ENCODE measurements at places on chromosomes 3 and 15.

- H3K4me3 ChIP-seq = peak overlapping the region; percentile 96
- peaks cover 12% of the 10 kb centered on the region for H3K27me3 ChIP-seq
- peak overlapping the region; percentile 97 for H3K27ac ChIP-seq
- H3K4me1 ChIP-seq = peaks cover 37% of the 10 kb centered on the region
- H3K36me3 ChIP-seq = no peaks in the 10 kb centered on the region
- DNase-seq = peak; percentile 41
Observed at GRCh38 chr15:51621936-51622603, 501 bp downstream of the DMXL2 start.

GRCh38 chr3:77362936-77363335 is 323.0 kb downstream of the ROBO2 start:
- H3K36me3 ChIP-seq = peaks cover 4% of the 10 kb centered on the region
- no peak overlapping the region for H3K4me3 ChIP-seq
- H3K27me3 ChIP-seq = no peaks in the 10 kb centered on the region

GRCh38 chr3:43319376-43319775 is 33.0 kb downstream of the SNRK start:
- H3K27ac ChIP-seq = no peak overlapping the region
- peaks cover 13% of the 10 kb centered on the region for H3K4me1 ChIP-seq
- H3K27me3 ChIP-seq = no peaks in the 10 kb centered on the region
- no peak overlapping the region for H3K4me3 ChIP-seq

- H3K27me3 ChIP-seq = peaks cover 37% of the 10 kb centered on the region
- H3K36me3 ChIP-seq = no peaks in the 10 kb centered on the region
- H3K4me1 ChIP-seq = peaks cover 26% of the 10 kb centered on the region
- no peak overlapping the region for H3K27ac ChIP-seq
- H3K4me3 ChIP-seq = peak overlapping the region; percentile 71
Observed at GRCh38 chr3:53843195-53844177, 2.7 kb downstream of the CHDH start.

GRCh38 chr3:32903953-32904352 is 47.5 kb upstream of the CCR4 start:
- no peak overlapping the region for H3K27ac ChIP-seq
- peaks cover 14% of the 10 kb centered on the region for H3K4me1 ChIP-seq
- no peak for DNase-seq
- H3K4me3 ChIP-seq = peak overlapping the region; percentile 75
- H3K36me3 ChIP-seq = peaks cover 11% of the 10 kb centered on the region

- peaks cover 7% of the 10 kb centered on the region for H3K36me3 ChIP-seq
- H3K27ac ChIP-seq = peak overlapping the region; percentile 100
- H3K4me3 ChIP-seq = peak overlapping the region; percentile 99
- peaks cover 46% of the 10 kb centered on the region for H3K4me1 ChIP-seq
Observed at GRCh38 chr3:38454884-38455638, 1.4 kb downstream of the ACVR2B start.

- H3K27me3 ChIP-seq = no peaks in the 10 kb centered on the region
- H3K27ac ChIP-seq = no peak overlapping the region
Observed at GRCh38 chr3:165181556-165181955, 14.6 kb downstream of the SLITRK3 start.

DNA sequence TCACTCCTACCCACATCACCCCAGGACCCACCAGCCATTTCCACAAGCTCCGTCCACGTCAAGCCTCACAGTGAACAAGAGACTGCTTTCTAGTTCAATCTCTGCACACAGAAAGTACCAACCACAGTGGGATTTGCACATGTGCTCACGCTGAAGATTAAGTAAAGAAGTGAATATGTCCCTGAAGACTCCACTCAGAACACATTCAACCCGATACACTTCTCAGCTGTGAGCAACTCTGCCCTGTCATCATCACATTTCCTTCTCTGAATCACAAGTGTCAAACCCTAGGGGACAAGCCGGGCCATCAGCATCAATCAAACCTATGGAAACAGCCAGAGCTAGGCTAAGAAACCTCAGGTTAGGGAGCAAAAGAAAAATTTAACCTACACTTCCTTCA is 1.9 kb downstream of the STIMATE start:
- no peaks in the 10 kb centered on the region for H3K27me3 ChIP-seq
- H3K4me1 ChIP-seq = peaks cover 18% of the 10 kb centered on the region
- H3K36me3 ChIP-seq = no peaks in the 10 kb centered on the region
- no peak overlapping the region for H3K27ac ChIP-seq
- DNase-seq = no peak
- peak overlapping the region; percentile 91 for H3K4me3 ChIP-seq

DNA sequence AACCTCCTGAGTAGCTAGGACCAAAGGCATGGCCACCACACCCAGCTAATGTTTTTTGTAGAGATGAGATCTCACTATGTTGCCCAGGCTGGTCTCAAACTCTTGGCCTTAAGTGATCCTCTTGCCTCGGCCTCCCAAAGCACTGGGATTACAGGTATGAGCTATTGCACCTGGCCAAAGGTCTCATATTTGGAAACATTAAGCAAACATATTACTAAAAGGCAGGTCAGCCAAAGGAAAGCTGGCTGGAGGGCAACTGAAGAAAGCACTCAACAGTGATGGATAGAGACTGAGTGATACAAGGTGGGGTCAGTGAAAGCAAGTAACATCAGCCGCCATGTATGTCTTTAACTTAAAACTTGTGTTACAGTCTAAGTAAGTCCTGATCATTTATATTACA is 57.5 kb downstream of the TBC1D2B start:
- H3K4me3 ChIP-seq = no peak overlapping the region
- no peaks in the 10 kb centered on the region for H3K27me3 ChIP-seq
- H3K4me1 ChIP-seq = no peaks in the 10 kb centered on the region
- no peak for DNase-seq
- H3K27ac ChIP-seq = no peak overlapping the region
- H3K36me3 ChIP-seq = no peaks in the 10 kb centered on the region

DNA sequence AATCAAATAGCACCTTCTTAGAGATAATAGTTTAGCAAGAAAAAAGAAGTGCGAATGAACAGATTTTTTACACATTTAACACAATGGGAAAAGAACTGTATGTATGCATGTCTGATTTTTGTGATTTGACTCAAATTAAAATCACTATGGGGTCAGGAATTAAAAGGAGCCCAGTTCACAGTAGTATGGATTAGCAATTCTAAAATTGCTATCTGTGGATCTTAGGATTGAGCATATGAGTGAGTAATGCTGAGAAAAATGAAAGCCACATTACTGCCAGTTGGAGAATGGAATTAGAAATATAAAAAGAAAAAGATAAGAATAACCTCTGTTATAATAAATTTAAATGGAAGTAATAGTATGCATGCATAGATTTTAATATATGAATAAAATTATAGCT is 386.8 kb upstream of the PLSCR5 start:
- no peak overlapping the region for H3K4me3 ChIP-seq
- no peaks in the 10 kb centered on the region for H3K27me3 ChIP-seq
- no peaks in the 10 kb centered on the region for H3K36me3 ChIP-seq

DNA sequence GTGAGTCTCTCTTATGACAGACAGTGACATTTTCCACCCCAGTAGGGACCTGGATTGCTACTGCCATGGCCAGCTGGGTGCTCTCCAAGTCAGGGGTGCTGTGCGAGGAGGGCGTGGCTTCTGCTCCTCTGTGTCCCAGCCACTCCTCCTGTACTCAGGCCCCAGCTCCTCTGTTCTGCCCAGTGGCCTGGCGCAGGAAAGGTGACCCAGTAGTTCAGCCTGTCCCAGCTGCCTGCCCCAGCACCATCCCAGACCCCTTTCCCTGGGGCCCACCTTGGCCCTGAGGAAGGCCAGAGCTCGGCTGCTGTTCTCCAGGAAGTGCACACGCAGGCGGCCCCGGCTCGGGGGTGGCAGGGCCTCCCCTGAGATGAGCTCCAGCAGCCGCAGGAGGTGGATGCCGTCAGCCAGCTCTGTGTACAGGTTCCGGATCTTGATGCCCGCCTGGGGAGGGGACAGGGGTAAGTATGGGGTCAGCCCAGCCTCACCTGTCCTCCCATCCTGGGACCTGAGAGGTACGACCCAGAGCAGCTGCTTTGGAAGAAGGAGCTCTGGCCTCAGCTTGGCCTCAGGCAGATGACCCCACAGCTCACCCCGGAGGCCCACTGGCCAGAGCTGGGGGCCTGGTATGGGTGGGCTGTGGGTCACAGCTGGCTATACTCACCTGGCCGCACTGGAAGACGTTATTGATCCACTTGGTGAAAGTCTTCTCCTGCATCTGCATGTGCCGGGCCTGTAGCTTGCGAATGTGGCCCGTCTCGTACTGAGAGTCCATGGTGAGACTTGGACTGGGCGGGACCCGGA is 1.0 kb downstream of the SPTBN5 start:
- no peaks in the 10 kb centered on the region for H3K27me3 ChIP-seq
- no peaks in the 10 kb centered on the region for H3K36me3 ChIP-seq
- no peak overlapping the region for H3K4me3 ChIP-seq
- no peak overlapping the region for H3K27ac ChIP-seq
- no peak for DNase-seq

GRCh38 chr3:160815280-160815679 is 59.2 kb downstream of the PPM1L start:
- H3K27ac ChIP-seq = no peak overlapping the region
- H3K4me3 ChIP-seq = no peak overlapping the region
- H3K4me1 ChIP-seq = peaks cover 4% of the 10 kb centered on the region
- DNase-seq = no peak
- no peaks in the 10 kb centered on the region for H3K36me3 ChIP-seq

DNA sequence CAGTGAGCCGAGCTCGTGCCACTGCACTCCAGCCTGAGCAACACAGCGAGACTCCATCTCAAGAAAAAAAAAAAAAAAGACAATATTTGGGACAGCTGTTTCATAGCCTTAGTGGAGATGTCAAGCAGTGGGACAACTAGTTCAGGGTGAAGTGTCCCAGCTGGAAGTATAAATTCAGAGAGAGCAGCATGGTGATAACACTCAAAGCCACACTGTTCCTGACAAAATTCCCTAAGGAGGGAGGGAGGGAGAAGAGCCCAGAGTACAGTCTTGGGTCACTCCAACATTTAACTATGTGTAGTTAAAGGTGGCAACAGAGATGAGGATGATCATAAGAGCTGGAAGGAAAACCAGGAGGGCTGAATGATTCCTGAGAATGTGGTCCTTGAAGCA is 21.1 kb upstream of the IP6K2 start:
- H3K36me3 ChIP-seq = no peaks in the 10 kb centered on the region
- DNase-seq = no peak
- no peaks in the 10 kb centered on the region for H3K27me3 ChIP-seq

GRCh38 chr3:122975924-122976293 is 51.7 kb downstream of the SEMA5B start:
- DNase-seq = no peak
- H3K4me3 ChIP-seq = no peak overlapping the region
- no peaks in the 10 kb centered on the region for H3K27me3 ChIP-seq
- no peak overlapping the region for H3K27ac ChIP-seq

DNA sequence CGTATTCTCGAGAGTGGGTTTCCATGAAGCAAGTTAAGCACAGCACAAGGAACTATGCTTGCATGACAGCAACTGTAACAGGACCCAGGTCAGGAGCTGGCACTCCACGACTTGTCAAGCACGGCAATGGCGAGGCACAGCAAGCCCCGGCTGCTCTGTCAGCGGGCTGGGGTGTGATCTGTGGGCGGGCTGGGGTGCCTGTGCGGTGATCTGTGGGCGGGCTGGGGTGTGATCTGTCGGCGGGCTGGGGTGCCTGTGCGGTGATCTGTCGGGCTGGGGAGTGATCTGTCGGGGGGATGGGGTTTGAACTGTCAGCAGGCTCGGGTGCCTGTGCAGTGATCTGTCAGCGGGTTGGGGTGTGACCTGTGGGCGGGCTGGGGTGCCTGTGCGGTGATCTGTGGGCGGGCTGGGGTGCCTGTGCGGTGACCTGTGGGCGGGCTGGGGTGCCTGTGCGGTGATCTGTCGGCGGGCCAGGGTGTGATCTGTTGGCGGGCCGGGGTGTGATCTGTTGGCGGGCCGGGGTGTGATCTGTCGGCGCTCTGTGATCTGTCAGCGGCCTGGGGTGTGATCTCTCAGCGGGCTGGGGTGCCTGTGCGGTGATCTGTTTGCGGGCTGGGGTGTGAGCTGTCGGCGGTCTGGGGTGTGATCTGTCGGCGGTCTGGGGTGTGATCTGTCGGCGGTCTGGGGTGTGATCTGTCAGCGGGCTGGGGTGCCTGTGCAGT is 205.7 kb downstream of the XXYLT1 start:
- no peaks in the 10 kb centered on the region for H3K27me3 ChIP-seq
- no peak overlapping the region for H3K4me3 ChIP-seq
- H3K4me1 ChIP-seq = peaks cover 4% of the 10 kb centered on the region
- DNase-seq = no peak
- peaks cover 22% of the 10 kb centered on the region for H3K36me3 ChIP-seq

DNA sequence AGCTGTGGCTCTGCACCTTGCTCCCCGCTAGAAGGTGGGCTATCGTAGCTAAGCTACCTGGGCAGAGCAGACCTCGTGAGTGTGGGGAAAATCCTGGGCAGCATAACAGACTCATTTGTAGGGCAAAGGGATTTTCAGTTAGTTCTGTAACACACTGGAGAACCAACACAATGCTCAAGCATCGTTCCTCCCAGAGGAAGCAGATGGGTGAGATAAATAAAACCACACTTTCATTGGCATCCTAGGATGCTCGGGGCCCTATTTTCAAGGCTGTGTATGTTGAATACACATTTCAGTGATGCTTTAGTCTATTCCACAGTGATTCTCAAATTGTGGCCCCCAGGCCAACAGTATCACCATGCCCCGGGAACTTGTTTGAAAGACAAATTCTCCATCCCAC is 20.0 kb downstream of the LIPC start:
- H3K27me3 ChIP-seq = no peaks in the 10 kb centered on the region
- DNase-seq = no peak
- H3K27ac ChIP-seq = no peak overlapping the region
- no peaks in the 10 kb centered on the region for H3K4me1 ChIP-seq

DNA sequence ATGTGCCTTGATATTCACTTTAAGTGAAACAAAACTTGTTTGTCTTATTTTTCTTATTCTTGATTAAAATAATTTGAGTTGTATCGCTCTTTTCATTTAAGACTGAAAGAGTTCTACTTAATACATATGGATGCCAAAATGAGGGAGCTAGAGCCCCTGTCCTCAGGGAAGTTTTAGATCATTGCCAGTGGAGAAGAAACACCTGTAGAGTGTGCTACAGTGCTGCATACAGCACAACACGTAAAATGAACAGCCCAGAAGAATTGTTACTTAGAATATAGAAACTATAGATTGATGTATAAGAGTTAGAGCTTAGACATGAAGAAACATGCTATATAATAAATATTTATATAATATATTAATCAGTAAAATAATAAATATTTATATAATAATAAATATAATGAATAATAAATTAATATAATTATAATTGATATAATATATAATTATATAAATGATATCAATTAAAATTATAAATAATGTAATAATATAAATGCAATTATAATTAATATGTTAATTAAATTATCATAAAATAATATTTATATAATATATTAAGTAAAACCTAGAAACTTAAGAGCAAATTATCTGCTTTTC is 1234.7 kb downstream of the ROBO2 start:
- H3K4me1 ChIP-seq = no peaks in the 10 kb centered on the region
- H3K36me3 ChIP-seq = no peaks in the 10 kb centered on the region
- no peaks in the 10 kb centered on the region for H3K27me3 ChIP-seq
- H3K4me3 ChIP-seq = no peak overlapping the region

GRCh38 chr3:107910713-107911259 is 180.0 kb downstream of the CD47 start:
- no peaks in the 10 kb centered on the region for H3K36me3 ChIP-seq
- H3K4me1 ChIP-seq = no peaks in the 10 kb centered on the region
- no peaks in the 10 kb centered on the region for H3K27me3 ChIP-seq

GRCh38 chr3:32177702-32178198 is 60.7 kb upstream of the CMTM8 start:
- H3K27me3 ChIP-seq = no peaks in the 10 kb centered on the region
- DNase-seq = peak; percentile 51
- no peaks in the 10 kb centered on the region for H3K4me1 ChIP-seq
- peaks cover 4% of the 10 kb centered on the region for H3K36me3 ChIP-seq

GRCh38 chr15:42788725-42789124 is 51.8 kb upstream of the CDAN1 start:
- H3K4me1 ChIP-seq = no peaks in the 10 kb centered on the region
- H3K27me3 ChIP-seq = no peaks in the 10 kb centered on the region
- no peak for DNase-seq
